ENCODE measurements at places on chromosomes 2 and 18.

GRCh38 chr2:54053830-54054229, 61.6 kb upstream of the ACYP2 start:
- DNase-seq, result no peak

DNA sequence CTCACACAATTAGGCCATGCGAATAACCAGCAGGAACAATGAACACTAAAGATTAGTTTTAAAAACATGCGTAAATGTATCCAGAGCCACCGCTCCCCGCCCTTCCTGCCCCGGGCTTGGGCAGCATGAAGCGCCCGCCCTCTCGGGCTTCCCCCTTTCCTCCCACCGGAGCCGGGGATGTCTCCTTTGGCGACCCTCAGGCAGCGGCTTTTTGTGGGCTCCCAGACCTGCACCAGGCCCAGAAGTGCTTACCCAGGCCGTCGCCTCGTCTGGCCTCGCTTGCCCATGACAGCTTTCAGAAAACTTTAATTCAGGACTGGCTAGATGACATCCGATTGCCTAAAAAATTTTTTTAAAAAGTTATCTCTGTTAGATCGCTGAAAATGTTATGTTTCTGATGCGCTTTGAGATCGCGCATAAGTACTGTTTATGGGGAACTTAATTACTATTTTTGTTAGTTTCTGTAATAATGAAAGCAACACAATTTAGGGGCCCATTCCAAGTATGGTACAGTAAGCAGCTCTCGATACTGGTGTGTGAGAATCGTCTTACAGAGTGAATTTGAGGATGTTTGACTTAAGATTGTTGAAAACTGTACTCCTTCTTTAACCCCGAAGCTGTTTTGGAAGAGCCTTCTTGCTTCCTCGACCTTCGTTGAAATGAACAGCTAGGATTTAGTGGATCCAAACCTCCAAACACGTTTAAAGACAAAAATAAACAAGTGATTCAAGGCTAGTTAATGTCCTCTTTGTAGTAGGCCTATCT, 1.1 kb downstream of the MAP3K20 start:
- no peak for DNase-seq

DNA sequence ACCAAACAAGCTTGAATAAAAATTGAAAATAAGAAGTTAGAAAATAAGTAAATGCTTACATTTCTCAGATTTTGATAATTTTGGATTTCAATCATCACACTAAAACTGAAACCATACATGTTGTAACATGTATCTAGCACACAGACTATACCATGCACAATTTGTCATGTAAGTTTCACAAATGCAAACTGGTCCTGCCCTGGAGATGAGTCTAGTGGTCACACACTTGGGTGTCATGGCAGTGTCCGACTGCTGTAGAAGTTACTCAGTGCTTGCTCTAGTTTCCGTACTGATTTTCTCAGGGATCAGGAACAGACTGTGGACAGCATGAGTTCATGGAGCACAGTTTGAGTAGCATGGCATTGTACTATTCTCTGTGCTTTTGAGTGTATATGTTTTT, 182.9 kb upstream of the RMP24 start:
- DNase-seq, result no peak

DNA sequence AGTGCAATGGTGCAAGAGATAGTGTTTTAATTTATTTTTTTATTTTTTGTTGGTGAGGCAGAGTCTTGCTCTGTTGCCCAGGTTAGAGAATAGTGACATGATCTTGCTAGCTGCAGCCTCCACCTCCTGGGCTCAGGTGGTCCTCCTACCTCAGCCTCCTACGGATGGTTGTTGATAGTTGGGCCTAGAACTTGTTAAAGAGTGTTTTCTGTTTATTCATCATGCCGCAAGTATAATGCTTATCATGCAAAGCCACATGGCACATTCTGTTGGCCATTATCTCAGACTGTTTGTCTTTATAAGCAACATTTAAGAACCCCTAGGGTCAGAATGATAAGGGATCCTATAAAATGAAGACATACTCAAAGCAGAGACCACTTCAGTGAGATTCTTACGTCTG, 1.7 kb downstream of the UGGT1 start:
- DNase-seq, result no peak

GRCh38 chr2:12389344-12390045, 327.2 kb upstream of the TRIB2 start:
- no peak for DNase-seq

- no peak for DNase-seq
Observed at GRCh38 chr2:199201539-199201938, 256.2 kb downstream of the SATB2 start.

GRCh38 chr2:28991021-28991420, 9.9 kb downstream of the TOGARAM2 start:
- no peak for DNase-seq

DNA sequence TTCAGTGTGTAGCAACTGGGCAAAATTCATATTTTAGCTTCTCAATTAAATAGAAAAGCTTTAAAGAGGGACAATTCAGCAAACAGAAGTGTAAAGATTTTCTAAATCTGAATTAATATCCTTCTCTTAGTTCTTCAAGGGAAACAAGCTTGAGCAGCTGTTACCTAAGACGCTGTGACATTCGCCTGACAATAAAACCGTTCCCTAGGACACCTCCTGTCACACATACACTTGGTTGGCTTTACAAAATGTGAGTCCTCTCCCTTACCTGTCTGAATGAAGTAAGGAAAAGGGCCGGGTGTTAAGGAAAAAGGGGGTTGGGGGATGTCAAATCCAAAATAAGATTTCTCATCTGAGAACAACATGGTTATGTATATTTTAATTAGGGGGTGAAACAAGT, 2.1 kb downstream of the SERTAD2 start:
- DNase-seq, result no peak

DNA sequence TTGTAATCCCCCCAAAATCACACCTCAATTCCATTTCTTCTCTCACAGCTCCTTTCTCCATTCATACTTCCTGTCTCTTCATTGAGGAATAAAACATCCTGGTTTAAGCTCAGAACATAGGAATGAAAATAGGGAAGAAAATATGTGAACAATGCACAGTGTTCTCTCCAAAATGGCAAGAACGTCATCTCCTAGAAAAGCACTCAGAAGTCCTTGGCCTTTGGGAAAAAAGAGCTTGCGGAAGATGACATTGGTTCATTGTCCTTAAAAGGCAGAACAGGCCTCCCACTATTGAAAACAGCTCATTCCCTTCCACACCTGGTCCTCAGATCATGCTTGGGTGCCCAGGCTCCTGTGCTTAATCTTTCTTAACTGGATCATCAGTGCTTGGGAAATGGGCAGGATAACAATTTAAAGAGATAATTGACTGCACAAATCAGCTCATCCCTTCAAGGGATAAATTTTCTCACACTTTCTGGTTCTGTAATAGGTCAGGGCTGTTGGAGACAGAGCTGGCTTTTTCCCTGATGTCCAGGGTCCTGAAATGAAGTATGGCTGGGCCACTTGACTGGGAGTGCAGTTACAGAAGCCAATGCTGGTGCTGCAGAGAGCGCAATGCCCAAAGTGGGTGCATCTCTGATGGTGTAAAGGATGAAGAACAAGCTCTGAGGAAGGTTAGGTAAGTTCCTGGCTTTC, 69.2 kb downstream of the MARCHF4 start:
- DNase-seq, result no peak

DNA sequence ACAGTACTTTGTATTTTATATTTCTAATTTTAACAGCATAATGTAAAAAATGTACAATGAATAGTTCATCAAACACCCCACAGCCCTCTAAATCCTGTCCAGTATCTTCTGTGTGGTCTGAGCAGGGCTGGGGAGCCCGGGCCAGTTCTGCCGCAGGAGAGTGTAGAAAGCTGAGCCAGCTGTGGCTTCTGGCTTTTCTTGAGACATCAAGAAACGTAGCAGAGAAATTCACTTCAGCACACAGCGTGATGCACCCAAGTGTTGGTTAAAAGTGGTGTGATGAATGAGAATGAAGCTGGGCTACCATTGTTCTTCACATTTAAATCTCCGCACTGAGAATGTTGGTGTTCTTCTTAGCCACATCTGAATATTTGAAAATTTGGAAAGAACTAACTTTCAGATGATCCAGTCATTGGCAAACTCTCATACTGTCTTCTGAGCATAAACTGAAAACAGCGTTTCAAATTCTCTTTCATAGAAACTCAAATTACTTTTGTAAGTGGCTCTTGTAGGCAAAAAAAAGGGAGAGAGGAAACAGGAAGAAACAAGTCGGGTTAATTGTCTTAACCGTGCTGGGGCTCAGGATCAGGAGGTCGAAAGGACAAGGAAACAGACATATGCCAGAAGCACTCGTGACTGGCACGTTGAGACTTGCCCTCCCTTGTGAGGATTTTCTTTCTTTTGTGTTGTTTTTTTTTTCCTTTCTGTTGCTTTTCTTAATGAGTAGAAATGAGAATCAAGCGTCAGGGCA, 23.4 kb upstream of the TMEM87B start:
- DNase-seq, result no peak

DNA sequence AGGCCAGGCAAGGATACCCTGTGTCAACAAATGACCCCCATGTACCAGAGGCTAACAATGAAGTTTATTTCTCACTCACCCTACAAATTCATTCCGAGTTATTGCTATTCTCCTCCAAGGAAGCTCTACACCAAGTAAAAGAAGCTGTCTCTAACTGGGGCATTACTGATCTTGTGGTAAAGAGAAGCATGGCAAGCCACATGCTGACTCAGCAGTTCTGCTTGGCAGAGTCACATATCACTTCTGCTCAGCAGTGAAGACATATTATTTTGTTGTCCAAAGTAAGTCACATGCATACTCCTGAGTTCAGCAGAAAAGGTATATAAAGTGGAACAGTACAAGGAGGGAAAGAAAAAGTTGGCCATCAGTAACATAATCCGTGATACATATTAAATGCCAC, 315.8 kb downstream of the GULP1 start:
- DNase-seq, result no peak

DNA sequence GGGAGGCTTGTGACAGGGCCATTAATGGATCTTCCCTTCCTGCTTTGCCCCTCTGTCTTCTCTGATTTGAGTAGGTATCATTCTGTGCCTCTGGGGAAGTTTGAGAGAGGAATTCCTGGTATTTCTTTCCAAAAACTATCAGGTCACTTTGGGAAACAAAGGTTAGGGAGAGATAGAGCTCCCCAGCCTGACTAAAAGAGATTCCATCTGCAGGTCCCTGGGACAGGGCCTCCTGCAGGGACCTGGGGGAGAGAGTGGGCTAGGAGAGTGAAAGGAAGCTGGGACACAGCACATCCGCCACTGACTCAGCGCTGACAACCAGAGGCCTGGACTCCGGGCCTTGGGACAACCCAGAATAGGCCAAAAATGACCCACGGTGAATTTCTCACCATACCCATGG, 6.4 kb downstream of the GALNT14 start:
- no peak for DNase-seq

GRCh38 chr2:186467421-186467820, 18.6 kb upstream of the ZC3H15 start:
- no peak for DNase-seq

GRCh38 chr18:35413163-35413511, 36.0 kb upstream of the ZNF396 start:
- no peak for DNase-seq

DNA sequence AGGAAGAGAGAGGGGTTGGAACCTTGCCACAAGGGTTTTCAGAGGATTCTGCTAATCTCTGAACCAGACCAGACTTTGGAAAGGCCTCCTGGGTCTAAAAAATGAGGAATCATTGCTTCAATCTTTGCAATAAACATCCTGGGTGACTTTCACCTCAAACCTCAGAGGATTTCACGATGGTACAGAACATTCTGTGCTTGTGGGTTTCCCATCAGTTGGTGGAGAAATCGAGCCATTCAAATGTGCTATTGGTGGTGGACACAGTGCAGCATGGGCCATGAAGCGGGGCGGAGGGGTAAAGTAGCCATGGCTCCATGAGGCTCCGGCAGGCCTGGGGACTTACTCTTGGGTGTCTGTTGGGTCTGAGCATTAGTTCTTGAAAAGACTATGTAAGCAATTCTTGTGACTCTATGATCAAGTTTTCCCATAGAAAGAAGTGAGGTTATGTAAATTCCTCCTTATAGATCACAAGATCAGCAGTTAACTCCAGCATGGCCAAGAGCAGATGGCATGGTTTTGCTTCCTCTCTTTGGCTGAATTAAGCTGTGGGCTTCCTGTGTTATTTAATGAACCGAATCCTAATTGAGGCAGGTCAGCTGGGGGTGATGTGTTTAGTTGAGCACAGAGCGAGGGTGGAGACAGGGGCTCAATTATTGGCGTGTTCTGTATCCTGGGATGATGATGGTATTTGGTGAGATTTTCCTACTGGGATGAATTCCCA, 1.9 kb upstream of the IL1R2 start:
- DNase-seq, result no peak

- no peak for DNase-seq
Observed at GRCh38 chr2:31150120-31150670, 12.0 kb upstream of the GALNT14 start.

GRCh38 chr18:77249569-77250500, at the start of gene GALR1:
Gene GALR1, plus strand, starts transcription at chr18:77249848. Its CDS starts 701 bp downstream, at chr18:77250549.
- no peak for DNase-seq

Measured in naive B cell (primary cell).